Activated T-helper 17 cell treated with anti-CD3 and anti-CD28 coated beads, Interleukin-2, amount 50 U/mL, for 72 hours (primary cell): ENCODE measurements at places on chromosomes 2 and 18.
A peak's percentile ranks its signal among the peaks of the same experiment; 100 is the strongest.

DNA sequence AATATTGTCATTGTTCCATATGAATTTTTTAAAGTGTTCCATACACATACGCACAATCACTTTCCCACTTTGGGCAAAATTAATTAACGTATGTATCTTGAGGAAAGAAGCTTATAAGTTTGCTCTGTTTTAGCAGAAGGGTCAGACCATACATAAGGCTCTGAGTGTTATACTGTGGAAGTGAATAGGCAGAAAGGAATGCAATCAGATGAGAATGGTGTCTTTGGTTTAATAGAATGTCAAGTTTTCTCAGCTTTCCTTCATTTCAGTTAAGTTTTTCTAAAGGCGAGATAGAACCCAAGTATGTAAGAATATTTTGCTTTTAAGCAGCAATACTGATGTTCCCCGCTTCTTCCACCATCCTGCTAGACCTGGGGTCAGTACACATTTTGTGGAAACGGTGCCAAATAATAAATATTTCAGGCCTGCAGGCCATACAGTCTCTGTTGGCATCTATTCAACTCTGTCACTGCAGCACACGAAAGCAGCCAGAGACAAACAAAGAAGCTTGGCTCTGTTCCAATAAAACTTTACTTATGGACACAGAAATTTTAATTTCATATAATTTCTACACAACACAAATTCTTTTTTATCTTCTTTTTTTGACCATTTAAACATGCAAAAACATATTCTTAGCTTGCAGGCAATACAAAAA is 100.6 kb downstream of the UPP2 start:
- H3K36me3 ChIP-seq: no peaks in the 10 kb centered on the region
- no peak overlapping the region for H3K4me3 ChIP-seq
- H3K27me3 ChIP-seq: peaks cover 9% of the 10 kb centered on the region
- ATAC-seq: no peak
- no peaks in the 10 kb centered on the region for H3K4me1 ChIP-seq

GRCh38 chr2:220041447-220041846 is 414.0 kb downstream of the SLC4A3 start:
- H3K4me3 ChIP-seq: no peak overlapping the region
- H3K27me3 ChIP-seq: peaks cover 9% of the 10 kb centered on the region
- no peaks in the 10 kb centered on the region for H3K36me3 ChIP-seq

DNA sequence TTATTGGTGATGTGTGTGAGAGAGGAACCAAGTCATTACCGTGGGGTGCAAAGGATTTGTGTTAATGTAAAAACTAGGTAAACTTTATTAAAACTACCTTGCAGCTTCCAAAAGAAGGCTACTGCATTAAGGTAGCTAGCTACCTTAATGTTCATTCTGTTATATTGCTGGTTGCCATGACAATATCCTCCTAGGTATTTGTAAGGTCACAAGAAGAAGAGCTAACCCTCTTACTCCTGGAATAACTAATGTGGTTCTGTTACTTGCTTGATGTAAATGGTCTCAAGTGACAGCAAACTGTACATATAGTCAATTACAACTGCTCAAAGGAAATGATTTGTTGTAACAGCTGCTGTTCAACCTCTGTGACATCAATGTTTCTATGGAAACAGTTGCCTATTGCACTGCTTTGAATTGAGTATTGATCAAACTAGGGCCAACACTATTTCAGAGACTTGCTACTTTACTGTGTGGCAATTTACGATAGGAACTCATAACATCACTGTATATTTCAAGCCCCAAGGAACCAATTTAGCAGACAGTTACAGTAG is 319.8 kb upstream of the HNRNPA3 start:
- no peak overlapping the region for H3K27ac ChIP-seq
- no peak overlapping the region for H3K4me3 ChIP-seq
- ATAC-seq: no peak
- no peaks in the 10 kb centered on the region for H3K4me1 ChIP-seq
- no peaks in the 10 kb centered on the region for H3K36me3 ChIP-seq

DNA sequence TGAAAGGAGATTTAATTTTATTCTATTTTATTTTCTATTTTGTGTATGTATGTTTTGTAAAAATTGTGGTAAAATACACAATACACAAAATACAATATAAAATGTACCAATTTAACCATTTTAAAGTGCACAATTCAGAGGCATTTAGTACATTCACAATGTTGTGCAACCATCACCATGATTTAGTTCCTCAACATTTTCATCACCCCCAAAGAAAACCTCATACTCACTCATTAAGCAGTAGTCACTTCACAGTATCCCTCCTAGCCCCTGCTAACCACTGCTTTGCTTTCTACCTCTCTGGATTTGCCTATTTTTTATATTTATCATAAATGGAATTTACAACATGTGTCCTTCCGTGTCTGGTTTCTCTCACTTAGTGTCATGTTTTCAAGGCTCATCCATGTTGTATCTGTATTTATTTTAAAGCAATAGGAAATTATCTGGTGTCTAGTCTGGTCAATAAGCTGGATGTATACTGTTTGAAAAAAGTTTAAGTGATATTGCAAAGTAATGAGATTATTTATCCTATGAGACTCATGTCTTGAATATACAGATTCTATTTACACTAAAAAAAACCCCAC is 77.9 kb upstream of the GLS start:
- H3K36me3 ChIP-seq: no peaks in the 10 kb centered on the region
- no peak for ATAC-seq
- no peak overlapping the region for H3K27ac ChIP-seq
- H3K4me3 ChIP-seq: no peak overlapping the region
- no peaks in the 10 kb centered on the region for H3K4me1 ChIP-seq
- no peaks in the 10 kb centered on the region for H3K27me3 ChIP-seq

GRCh38 chr2:218255446-218255845 is 5.4 kb upstream of the GPBAR1 start:
- H3K27me3 ChIP-seq: no peaks in the 10 kb centered on the region
- H3K36me3 ChIP-seq: peaks cover 67% of the 10 kb centered on the region
- peak overlapping the region; percentile 0 for H3K27ac ChIP-seq
- H3K4me1 ChIP-seq: peaks cover 12% of the 10 kb centered on the region

DNA sequence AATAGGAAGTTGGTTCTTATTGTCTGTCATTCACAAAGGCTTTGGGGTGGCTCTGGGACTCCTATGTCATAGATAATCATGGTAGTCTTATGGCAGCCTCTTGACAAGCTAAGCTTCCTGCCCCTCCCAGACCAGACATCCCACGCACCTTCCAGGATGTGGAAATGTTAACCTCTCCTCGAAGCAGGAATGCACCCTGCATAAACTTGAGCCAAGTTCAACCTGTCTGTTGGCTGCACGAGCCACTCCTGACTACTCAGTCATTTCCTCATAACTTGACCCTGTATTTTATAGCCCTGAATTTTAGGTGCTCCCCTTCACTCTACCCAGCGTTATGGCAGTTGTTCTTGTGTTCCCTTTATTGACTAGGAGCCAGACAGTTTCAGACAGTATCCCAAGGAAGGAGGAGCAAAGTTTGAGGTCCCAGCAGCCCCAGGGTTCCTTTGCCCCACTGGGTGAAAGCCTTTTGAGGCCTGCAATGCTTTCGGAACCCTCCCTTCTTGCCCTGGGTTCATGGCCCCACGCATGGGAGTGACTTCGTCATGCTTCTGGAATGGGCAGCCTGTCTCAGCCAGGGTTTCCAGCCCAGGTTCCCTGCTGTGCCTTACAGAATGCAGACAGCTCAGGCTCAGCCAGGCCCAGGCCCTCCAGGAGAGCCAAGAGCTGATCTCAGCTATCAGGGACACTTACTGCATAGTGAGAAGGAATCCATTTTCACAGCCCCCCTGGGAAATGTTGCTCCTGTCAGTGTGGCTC is 15.6 kb upstream of the INO80C start:
- H3K4me3 ChIP-seq: no peak overlapping the region
- no peak for ATAC-seq
- H3K36me3 ChIP-seq: no peaks in the 10 kb centered on the region
- H3K27ac ChIP-seq: no peak overlapping the region

GRCh38 chr2:36770542-36771287 is 74.2 kb downstream of the VIT start:
- no peak overlapping the region for H3K4me3 ChIP-seq
- H3K4me1 ChIP-seq: no peaks in the 10 kb centered on the region
- H3K27me3 ChIP-seq: peaks cover 7% of the 10 kb centered on the region
- ATAC-seq: peak; percentile 87
- no peak overlapping the region for H3K27ac ChIP-seq

GRCh38 chr18:76349067-76349715 is 145.9 kb downstream of the ZNF516 start:
- peak overlapping the region; percentile 60 for H3K4me3 ChIP-seq
- H3K36me3 ChIP-seq: no peaks in the 10 kb centered on the region
- peak; percentile 58 for ATAC-seq
- no peaks in the 10 kb centered on the region for H3K27me3 ChIP-seq
- peak overlapping the region; percentile 15 for H3K27ac ChIP-seq

DNA sequence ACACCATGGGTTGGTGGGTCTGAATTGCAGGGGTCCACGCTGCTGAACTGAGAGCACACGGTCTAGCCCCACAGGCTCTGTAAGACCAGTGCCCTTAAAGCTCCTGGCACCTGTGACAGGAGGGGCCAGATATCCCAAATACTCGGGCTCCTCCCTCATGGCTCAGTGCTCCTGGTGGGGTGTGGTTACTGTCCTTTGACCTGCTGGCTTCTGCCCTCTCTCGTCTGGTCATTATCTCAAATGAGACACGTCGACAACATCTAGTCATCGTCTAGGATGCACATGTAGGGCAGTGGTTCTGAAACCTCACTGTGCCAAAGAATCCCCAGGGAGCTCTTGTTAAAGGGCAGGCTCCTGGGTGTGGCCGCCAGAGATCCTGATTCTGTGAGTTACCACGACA is 258.4 kb downstream of the LOXHD1 start:
- peaks cover 5% of the 10 kb centered on the region for H3K27me3 ChIP-seq
- no peaks in the 10 kb centered on the region for H3K36me3 ChIP-seq
- ATAC-seq: no peak
- H3K27ac ChIP-seq: no peak overlapping the region

DNA sequence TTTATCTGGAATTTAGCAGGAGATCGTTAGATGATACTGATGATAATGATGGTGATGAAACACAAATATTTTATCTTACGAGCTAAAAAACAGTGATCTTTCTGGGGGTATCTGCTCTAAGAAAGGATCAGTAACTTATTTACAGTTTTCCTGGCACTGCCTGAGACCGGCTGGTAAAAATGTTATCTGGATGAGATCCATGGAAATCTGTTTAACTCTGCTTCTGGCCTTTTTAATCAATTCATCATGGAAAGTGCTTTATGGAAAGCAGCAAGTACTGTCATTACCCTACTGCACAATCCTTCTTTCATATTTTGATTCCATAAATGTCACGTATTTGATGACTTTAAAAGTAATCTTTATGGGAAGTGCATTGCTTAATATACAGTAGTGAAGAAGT is 612.7 kb upstream of the GCFC2 start:
- ATAC-seq: no peak
- H3K4me3 ChIP-seq: no peak overlapping the region
- no peak overlapping the region for H3K27ac ChIP-seq
- no peaks in the 10 kb centered on the region for H3K4me1 ChIP-seq
